ENCODE measurements at places on chromosomes 2 and 18.

- DNase-seq = no peak
These were observed 13.3 kb downstream of the CHCHD5 start for GRCh38 chr2:112597537-112598322.

GRCh38 chr2:20704886-20705285 is 37.9 kb downstream of the GDF7 start:
- no peak for DNase-seq

GRCh38 chr2:220104871-220105351 is 477.5 kb downstream of the SLC4A3 start:
- no peak for DNase-seq

GRCh38 chr2:197871780-197872456 is 67.5 kb downstream of the PLCL1 start:
- DNase-seq = no peak

DNA sequence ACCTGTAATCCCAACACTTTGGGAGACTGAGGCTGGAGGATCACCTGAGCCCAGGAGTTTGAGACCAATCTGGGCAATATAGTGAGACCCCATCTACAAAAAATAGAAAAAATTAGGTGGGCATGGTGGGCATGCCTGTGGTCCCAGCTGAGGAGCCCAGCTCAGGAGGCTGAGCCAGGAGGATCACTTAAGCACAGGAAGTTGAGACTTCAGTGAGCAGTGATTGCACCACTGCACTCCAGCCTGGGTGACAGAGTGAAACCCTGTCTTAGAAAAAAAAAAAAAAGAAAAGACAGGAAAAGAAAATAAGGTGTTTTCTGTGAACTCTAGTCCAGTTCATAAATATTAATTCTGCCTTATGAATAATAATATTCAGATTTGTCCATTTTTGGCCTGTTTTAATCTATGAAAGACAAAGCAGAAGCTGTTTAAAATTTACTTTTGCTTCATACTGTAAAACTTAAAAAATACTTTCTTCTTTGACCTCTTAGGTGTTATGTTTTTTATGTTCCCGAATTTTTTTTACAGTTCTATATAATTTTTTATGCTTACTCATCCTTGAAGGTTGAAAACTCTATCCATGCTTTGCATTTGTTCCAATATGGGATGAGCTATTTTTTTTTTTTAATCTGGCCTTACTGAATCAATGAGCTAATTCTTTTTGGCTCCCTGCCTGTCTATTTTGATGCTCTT is 8.4 kb upstream of the ANXA4 start:
- no peak for DNase-seq

Measured in activated CD4-positive, alpha-beta T cell treated with anti-CD3 and anti-CD28 coated beads for 36 hours (primary cell).